Kidney (tissue), 22 donors: ENCODE measurements at places on chromosomes 7 and 10. TPM values are rescaled to one million over a fixed set of nuclear protein-coding genes. Genes with fewer than 3 reads are reported as not detected.
A peak's percentile ranks its signal among the peaks of the same experiment; 100 is the strongest.

GOLGA7B gene
- 0.50 TPM for total RNA-seq

DNA sequence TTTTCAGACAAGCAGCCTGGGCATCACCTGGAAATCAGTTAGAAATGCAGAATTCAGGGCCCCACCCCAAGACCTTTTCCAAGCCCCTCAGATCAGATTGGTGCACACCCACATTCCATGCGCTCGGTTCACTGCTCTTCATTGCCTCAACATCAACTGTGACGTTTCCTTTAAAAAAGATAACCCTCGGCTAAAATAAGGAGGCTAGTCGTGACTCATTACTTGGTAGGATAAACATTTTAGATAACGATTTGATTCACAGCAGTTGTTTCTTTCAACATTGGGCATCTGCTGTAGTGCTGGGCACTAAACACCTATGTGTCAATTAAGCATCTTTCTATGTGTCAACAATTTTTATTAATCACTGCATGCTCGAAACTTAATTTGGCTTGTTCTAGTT is 191.1 kb upstream of the LRGUK start:
- H3K36me3 ChIP-seq, result peaks cover 4% of the 10 kb centered on the region
- no peaks in the 10 kb centered on the region for H3K27me3 ChIP-seq
- no peak overlapping the region for H3K27ac ChIP-seq
- DNase-seq, result no peak
- no peak overlapping the region for H3K4me3 ChIP-seq
- no peaks in the 10 kb centered on the region for H3K4me1 ChIP-seq

DNA sequence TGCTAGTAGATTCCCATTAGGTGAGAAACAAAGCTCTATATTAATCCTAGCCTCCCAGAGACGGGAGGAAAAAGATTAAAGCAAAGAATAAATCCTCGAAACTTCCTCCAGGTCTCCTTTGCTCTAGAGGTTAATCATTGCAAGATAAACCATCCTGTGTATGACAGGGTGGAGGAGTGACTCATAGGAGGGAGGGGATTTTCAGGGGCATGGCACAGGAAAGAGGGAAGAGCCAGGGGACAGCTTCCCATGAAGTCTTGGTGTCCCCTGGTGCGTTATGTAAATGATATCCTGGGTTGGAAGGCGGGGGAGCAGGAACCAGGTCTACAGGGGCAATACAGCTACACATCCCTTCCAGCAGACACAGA is 780 bp downstream of the CYP3A5 start:
- no peak for DNase-seq
- H3K27ac ChIP-seq, result no peak overlapping the region
- peak overlapping the region; percentile 70 for H3K4me3 ChIP-seq
- H3K4me1 ChIP-seq, result no peaks in the 10 kb centered on the region
- H3K27me3 ChIP-seq, result no peaks in the 10 kb centered on the region
- no peaks in the 10 kb centered on the region for H3K36me3 ChIP-seq

NEUROG3 gene
- total RNA-seq, result not detected

TRIM73 gene
- total RNA-seq, result 4.3 TPM

GRCh38 chr7:157465891-157466866 is 129.4 kb downstream of the DNAJB6 start:
- peak; percentile 49 for DNase-seq
- H3K4me3 ChIP-seq, result no peak overlapping the region
- H3K36me3 ChIP-seq, result no peaks in the 10 kb centered on the region

CPA1 gene
- total RNA-seq, result 0.50 TPM
